ENCODE measurements at places on chromosomes 1 and 21. TPM values are rescaled to one million over a fixed set of nuclear protein-coding genes. Genes with fewer than 3 reads are reported as not detected.

Gene DUSP12
- total RNA-seq = 44.0 TPM

Gene ASCL5
- 0.08 TPM for total RNA-seq

Gene CFHR1
- total RNA-seq = 0.15 TPM

Gene PERM1
- total RNA-seq = 0.15 TPM

Gene STXBP3
- total RNA-seq = 26.9 TPM

Measured in A549 treated with Hydrocortisone at 1 μM for 4 hours (cell line).